ENCODE measurements at places on chromosomes 16 and 17.

GRCh38 chr17:33520426-33521330 lies 227.6 kb upstream of the ASIC2 start:
- no peak for DNase-seq

GRCh38 chr17:42670789-42671657 lies 5.8 kb downstream of the PLEKHH3 start:
- DNase-seq = no peak

GRCh38 chr16:76816475-76816874 lies 374.5 kb upstream of the MON1B start:
- DNase-seq = no peak

DNA sequence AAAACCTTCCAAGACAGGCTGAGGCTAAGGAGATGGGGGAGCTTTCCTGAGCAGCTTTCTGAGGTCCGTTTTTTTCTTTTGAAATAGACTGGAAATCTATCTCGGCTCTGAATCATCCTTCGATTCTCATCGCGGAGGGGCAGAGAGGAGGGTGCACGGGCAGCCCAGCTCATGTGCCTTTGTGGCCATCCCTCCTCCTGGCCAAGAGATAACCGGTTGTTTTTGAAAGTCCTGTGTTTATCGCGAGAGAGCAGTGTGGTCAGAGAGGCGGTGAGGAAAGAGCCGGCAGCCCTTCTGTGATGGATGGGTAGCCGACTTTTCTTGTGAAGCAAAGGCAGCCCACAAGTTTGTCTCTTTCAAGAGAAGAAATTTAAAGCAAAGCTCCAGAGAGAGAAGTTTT lies 191.6 kb downstream of the CCDC182 start:
- no peak for DNase-seq

- DNase-seq = no peak
Observed at GRCh38 chr16:56708525-56709442, 21.1 kb upstream of the NUP93 start.

DNA sequence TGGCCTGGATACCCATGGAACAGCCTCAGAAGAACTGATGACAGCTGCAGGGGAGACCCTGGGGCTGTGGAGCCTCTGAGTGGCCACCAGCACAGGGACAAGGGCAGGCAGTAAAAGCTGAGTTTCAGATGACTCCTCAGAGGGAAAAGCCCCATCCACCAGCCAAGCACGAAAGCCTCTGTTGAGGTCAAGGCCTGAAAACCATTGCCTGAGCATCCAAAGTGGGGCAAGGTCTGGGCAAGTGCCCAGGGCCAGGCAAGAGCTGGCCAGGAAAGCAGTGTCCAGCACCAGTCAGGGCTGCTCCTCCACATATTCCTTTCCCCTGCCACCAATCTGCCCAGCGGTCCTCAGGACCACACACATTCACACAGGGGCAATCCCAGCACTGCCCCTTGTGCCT lies 16.4 kb downstream of the ATP6V0D1 start:
- no peak for DNase-seq

Data from fibroblast of skin of left biceps (primary cell).